ENCODE measurements at places on chromosomes 5 and 9.

GRCh38 chr9:8855046-8855445 lies 1055.5 kb upstream of the DMAC1 start:
- peak; percentile 50 for DNase-seq

GRCh38 chr9:5008202-5008601 lies 23.1 kb downstream of the JAK2 start:
- no peak for DNase-seq

GRCh38 chr9:27384262-27385014 lies 87.5 kb upstream of the EQTN start:
- no peak for DNase-seq

DNA sequence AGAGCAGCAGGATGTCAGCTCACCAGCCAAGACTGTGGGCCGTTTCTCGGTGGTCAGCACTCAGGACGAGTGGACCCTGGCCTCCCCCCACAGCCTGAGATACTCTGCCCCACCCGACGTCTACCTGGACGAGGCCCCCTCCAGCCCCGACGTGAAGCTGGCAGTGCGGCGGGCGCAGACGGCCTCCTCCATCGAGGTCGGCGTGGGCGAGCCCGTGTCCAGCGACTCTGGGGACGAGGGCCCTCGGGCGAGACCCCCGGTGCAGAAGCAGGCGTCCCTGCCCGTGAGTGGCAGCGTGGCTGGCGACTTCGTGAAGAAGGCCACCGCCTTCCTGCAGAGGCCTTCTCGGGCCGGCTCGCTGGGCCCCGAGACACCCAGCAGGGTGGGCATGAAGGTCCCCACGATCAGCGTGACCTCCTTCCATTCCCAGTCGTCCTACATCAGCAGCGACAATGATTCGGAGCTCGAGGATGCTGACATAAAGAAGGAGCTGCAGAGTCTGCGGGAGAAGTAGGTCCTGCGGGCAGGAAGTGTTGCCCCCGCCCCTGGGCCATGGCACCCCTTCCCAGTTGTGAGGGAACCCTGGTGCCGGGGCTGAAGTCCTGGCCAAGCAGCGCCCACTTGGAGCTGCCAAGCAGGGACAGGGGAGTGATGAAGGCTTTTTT lies 108.9 kb downstream of the WNK2 start:
- DNase-seq: no peak

DNA sequence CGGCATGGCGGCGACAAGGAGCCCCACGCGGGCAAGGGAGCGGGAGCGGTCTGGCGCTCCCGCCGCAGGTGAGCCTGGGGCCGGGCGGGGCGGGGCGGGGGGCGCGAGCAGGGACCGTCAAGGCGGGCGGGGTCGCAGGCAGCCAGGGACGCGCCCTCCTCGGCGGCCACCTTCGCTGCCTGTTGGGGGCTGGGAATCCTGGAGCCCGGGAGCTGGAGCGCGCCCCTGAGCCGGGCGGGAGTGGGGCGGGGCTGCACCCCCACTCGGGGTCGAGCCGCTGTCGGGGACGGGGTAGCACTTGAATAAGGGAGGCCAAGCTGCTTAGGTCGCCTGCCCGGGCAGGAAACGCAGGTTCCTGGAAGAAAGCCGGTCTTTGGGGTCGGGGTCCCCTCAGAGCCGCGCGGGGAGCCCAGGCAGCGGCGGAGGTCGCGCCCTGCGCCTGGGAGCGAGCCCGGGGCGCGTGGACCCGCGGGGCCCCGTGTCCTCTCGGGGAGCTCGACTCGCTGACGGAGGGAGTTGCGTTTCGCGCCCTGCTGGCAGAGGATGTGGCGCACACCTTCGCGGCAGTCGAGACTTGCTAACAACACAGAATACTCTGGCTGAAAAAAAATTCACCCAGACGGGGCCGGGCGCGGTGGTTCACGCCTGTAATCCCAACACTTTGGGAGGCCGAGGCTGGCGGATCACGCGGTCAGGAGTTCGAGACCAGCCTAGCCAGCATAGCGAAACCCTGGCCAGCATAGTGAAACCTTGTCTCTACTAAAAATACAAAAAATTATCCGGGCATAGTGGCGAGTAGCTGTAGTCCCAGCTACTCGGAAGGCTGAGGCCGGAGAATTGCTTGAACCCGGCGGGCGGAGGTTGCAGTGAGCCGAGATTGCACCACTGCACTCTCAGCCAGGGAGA lies 552 bp downstream of the OTULINL start:
- DNase-seq: peak; percentile 89

- DNase-seq: no peak
These were observed 235.6 kb downstream of the EDIL3 start for GRCh38 chr5:84149094-84149493.

DNA sequence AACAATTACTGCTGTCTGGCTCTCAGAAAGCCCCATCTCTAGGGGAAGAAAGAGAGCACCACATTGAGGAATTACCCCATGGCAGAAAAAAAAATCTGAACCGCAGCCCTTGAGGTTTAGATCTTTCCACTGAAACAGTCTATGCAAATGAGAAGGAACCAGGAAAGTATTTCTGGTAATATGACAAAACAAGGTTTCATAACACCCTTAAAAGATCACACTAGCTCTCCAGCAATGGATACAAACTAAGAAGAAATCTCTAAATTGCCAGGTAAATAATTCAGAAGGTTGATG lies 427.1 kb downstream of the PRELID2 start:
- no peak for DNase-seq

DNA sequence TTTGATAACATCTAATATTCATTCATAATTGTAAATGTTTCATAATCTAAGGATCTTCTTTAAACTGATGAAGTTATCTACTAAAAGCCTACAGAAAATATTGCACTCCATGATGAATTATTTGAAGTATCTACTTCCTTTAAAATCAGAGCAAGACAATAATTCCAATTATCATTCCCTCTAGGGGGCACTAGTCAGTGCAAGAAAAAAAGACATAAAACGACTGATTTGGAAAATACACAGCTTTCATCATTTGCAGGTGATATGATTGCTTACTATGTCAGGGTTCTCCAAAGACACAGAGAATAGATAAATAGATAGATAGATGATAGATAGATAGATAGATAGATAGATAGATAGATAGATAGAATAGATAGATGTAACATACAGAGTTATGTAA lies 13.5 kb upstream of the GRM6 start:
- no peak for DNase-seq

DNA sequence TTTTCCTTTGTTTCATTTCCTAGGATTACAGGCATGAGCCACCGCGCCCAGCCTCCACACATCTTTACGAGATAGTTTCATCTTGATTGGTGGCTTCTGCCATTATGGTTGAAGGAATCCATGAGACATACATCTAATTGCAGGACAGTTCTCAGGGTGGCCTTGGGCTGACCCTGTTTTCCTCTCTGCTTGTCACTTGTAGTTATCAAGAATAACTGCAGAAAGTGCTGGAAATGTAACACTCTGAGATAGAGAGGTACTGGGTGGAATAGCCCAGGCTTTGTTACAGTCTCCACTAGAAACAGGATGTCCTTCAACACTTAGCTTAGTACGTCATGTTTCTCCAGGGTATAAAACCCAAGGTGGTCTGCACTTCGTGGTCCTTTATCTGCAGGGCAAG lies 10.7 kb downstream of the UGT3A2 start:
- DNase-seq: no peak

- no peak for DNase-seq
These were observed 96.3 kb downstream of the ARSB start for GRCh38 chr5:78888580-78889368.

- no peak for DNase-seq
These were observed 246.7 kb upstream of the TRPM3 start for GRCh38 chr9:71368157-71368556.

GRCh38 chr5:173239233-173239593 lies 4.2 kb upstream of the NKX2-5 start:
- DNase-seq: no peak

DNA sequence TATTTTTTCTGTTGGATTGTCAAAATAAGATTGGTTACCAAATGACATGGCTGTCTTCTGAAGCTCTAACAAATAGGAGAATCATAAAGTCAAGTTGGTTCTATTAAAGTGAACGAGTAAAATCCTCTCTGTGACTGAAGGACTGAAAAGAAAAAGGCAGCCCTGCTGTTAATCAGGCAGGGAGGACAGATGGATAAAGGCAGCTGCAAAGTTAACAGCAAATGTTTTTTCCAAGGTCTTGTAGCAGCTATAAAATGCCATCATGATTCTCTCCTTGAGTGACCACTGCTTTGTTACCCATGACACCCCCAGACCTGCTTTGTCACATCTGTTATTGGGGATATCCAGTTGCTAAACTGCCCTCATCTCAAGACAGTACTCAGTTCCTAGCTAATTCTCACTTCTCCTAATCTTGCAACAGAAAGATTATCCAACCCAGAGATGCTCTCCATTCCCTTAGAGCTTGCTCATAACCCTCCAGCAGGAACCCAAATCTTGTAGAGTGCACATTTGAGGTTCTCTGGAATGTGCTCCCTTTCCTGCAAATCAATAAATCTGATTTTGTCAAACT lies 89.7 kb upstream of the PARP8 start:
- no peak for DNase-seq

- DNase-seq: no peak
These were observed 429.5 kb downstream of the DTWD2 start for GRCh38 chr5:118558871-118559270.

DNA sequence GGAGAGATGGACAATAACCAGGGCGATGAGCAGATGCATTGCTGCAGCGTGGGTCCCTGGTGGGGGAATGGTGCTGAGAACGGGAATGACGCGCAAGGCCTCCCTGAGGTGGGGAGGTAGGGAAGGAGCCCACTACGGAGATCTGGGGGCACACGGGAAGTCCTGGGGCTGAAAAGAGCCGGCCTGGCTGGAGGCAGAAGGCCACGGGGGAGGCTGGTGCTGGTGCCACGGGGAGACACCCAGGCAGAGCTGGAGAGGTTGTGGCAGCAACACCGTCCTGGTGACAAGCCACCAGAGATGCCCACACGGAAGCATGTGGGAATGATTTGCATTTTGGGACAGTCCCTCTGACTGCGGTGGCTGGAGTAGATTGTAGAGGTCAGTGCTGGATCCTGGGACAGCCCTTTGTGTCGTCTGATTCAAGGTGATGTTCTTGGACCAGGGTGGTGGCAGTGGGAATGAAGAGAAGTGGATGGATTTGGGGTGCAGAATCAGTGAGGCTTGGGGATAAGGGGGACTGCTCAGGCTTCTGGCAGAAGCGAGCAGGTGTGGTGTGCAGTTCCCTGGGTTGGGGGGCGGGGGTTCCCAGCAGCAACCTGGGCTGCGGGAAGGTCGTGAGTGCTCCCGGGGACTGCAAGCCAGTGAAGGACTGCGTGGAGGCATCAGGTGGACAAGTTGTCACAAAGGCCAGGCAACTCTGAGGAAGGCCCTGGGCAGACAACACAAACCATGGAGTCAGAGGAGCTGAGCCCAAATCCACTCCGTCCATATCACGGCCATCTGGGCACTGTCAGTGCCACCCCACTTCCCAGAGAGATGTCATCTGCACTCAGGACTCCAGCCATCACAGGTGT lies 25.2 kb upstream of the CNOT6 start:
- no peak for DNase-seq

GRCh38 chr5:35171991-35172390 lies 58.3 kb downstream of the PRLR start:
- DNase-seq: no peak

- no peak for DNase-seq
These were observed 56.1 kb downstream of the FGF18 start for GRCh38 chr5:171475596-171475995.

DNA sequence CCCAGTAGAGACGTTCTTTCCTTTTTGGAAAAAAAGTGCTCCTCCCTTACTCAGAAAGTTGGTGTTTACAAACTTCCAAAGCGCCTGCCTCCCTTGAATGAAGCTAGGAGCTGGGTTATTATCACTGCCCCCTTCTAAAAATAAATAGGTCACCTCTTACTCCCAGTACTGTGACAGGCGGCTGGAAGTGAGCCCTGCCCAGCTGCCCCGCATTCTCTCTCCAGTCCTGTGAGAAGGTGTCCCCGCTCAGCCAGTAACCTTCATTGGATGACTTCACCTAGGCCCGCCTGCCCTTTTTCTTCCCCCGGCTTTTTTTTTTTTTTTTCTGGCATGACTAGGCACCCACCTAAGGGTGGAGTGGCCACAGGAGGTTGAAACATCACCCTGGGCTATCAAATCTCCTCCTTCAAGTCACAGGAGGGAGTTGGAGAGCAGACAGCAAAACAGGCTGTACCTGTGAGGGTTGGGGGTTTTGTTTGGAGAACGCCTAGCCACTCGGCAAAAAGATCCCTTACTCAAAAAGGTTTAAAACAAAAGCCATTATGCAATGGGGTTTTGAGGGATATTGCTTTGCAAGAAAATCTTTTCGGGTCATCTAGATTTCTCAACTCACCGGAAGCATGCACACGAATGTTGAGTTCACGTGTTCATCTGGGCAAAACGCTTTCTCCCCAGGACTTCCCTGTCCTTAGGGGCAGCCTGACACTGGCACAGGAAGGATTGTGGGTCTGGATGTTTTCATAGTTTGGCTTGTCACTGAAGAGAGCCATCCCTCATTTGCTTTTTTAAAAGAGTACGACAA lies 43.3 kb upstream of the ZNF622 start:
- DNase-seq: peak; percentile 93

- no peak for DNase-seq
These were observed 112.5 kb upstream of the CD180 start for GRCh38 chr5:67308988-67309688.
